Activated CD8-positive, alpha-beta memory T cell treated with anti-CD3 and anti-CD28 coated beads, Interleukin-2, amount 10 ng/mL, durations not matched to agents 7 days and 5 days (primary cell): ENCODE measurements at places on chromosomes 5 and 9.

- no peak for DNase-seq
These were observed 7.2 kb downstream of the CHMP5 start for GRCh38 chr9:33272061-33272460.

GRCh38 chr9:107942291-107942690, 452.7 kb upstream of the KLF4 start:
- no peak for DNase-seq

- DNase-seq: no peak
These were observed 223.6 kb upstream of the KIF2A start for GRCh38 chr5:62082370-62082801.

DNA sequence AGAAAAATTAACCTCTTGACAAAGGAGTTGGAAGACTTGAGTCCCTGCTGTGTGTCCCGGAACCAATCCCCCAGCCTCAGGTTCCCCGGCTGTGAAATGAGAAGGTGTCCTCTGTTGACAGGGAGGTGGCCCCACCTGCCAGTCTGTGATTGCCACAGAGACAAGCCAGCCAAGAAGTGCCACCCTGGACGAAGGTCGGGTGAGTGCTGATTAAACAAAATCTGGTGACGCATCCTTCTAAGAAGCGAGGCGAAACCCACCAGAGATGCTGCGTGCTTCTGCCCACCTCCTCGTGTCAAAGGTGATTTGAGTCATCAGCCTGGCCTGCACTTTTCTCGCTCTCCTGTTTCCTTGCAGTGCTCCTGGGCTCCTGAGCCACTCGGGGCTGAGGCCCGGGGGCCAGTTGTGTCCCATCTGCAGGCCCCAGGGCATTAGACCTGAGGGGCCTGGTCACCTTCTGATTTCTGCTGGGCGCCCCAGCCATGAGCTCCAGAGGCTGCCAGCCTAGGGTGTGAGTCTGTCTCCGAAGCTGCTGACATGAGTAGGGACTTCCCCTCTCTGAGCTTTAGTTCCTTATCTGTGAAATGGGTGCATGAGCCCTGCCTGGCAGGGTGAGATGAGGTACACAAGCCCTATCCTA, 28.7 kb downstream of the NEK6 start:
- peak; percentile 86 for DNase-seq

DNA sequence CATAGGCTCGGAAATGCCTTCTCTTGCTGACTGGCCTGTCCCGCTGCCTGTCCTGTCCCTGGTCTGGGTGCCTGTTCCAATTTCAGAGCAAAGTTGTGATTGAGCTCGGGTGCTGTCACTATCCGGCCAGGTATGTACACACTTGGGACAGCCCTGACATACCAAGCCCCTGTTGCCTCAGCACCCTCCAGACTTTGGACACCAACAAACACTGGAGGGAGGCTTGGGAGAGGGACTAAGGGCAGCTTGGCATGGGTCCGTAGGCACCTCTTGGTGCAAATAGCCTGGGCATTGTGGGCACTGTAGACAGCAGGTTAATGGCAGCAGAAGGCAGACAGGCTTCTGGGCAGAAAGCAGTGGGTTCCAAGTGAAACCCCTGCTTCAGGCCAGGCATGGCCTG, 86.3 kb upstream of the SEMA6A start:
- DNase-seq: no peak

GRCh38 chr5:54251981-54252380, 58.4 kb downstream of the ARL15 start:
- DNase-seq: no peak

DNA sequence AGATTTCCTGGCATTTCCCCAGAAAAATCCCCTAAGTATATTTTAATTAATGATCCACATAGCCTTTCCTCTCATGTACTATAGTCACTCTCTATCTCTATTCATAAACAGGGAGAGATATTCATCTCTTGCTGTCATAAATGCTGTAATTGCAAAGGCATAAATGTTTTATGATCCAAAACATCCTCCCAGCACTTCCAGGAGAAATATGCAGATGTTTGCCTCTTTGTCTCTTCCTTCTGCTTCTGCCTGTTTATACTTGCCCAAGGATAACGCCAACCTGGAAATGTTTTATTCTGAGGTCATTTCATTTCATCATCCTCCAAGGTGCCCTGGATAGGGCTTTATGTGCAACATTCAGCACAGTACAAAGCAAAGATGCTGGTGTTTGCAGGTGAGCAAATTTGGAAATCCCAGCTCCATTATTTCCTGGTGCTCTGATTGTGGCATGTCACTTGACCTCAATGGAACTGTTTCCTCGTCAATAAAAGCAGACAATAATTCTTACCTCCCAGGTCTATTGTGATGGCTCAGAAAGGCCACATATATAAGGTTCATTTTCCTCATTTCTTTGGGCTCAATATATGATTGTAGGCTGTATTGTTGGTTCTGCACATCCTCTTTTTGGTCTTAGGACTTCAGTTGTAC, 6.9 kb downstream of the TNFSF15 start:
- DNase-seq: no peak

GRCh38 chr9:132630811-132631210, 39.0 kb downstream of the DDX31 start:
- no peak for DNase-seq

- DNase-seq: no peak
These were observed 215.4 kb upstream of the TLX3 start for GRCh38 chr5:171093598-171093997.

- no peak for DNase-seq
These were observed 44.1 kb upstream of the IL17B start for GRCh38 chr5:149423049-149423793.

DNA sequence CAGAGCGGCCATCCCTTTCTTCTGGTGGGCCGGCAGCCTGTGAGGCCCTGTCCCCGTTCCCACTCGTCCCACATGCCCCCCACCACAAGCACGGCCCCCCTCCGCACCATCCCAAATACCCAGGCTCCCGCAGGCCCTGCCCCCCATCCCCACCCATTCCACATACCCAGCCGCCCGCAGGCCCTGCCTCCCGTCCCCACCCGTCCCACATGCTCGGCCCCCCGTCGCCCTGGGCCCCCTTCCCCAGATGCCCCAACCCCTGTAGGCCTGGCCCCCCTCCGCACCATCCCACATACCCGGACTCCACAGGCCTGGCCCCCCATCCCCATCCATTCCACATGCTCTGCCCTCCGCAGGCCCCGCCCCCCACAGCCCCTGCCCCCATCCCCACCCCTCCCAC, 11.5 kb downstream of the SLC6A19 start:
- no peak for DNase-seq

- no peak for DNase-seq
These were observed 70.6 kb downstream of the ACTBL2 start for GRCh38 chr5:57411982-57412381.

DNA sequence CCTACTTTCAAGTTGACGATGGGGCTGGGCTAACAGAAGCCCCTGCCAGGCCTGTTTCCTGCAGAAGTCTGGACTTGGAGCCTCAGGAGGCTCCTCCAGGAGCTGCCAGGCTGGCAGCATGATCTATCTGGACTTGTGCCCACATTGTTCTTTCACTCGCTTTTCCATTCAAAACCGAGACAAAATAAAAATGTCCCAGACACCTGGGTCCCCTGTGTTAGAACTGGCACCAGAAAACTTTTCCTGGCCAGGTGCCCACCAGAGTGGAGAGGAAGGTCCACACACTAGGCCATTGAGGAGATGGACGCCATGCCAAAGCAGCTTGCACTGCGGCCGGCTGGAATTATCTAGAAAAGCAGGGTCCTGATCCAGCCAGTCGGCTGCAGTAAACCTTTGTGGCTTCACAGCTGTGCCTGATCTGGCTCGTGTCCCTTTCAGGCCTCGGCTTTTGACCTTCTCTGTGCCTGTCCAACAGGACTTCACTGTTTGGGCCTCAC, 78.2 kb downstream of the GCNT1 start:
- no peak for DNase-seq

DNA sequence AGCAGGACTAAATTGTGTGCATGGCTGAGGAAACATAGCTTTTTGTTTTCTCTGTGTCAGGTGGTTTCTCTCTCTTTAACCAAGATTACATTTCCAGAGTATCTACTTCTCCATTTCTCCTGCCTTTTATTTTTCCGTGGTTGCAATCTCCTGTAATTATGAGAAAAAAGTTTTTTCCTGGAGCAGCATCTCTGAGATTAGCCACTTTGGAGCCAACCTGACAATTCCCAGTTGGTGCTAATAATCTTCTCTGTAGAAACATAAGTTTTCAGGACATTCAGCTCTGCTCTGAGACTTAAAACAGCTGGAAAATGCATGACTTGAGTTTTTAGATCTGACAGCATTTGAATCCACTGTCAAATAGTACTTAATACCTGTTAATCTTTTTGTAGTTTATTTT, 67.1 kb upstream of the GAS1 start:
- DNase-seq: no peak
